ENCODE measurements at places on chromosomes 16 and 17. TPM values are rescaled to one million over a fixed set of nuclear protein-coding genes. Genes with fewer than 3 reads are reported as not detected.

DNA sequence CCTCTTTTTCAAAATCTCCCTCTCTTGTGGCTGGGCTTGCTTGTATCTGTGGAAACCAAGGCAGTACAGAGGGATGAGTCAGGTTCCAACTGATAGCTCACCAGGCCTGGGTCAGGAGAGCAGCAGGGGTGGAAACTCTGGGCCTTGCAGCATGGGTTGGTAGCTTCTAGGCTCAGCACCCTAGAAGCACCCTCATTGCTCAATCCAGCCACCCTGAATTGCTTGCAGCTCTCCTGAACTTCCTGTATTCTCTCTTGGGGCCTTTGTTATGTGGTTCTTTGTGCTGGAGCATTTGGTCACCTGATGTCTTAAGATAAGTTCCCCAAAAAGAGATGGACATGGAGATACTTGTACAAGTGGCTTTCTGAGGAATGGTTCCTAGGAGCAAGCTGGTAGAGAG, 169.4 kb downstream of the IRX5 start:
- DNase-seq: no peak

DNA sequence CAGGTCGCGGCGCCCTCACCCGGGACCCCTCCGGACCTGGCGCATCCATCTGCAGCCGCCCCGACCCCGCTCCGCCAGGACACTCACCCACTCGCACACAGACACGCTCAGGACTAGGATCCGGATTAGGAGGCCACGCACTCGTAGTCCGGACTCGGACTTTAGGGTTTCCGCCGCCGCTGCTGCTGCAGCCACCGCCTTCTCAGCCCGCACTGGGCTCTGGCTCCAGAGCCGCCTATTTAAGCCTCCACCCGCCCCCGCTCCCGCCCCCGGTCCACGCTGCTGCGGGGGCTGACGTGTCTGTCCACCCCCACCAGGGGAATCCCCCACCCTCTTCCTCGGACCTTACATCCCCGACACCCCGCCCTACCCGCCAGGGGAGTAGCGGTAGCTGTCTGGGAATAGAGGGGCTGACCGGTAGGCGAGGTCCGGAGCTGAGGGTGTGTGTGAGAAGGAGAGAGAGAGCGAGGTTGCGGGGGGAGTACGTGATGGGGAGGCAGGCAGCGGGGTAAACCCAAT, at the start of gene RRAD:
Gene RRAD, minus strand, starts transcription at position 214 of the 519 bp plus-strand sequence. CDS start 356 bp downstream, outside the sequence.
- peak; percentile 80 for DNase-seq

GRCh38 chr17:7552621-7553051, 3.8 kb downstream of the TNFSF12 start:
- no peak for DNase-seq

- no peak for DNase-seq
These were observed 8.4 kb upstream of the GAA start for GRCh38 chr17:80092959-80093358.

DNA sequence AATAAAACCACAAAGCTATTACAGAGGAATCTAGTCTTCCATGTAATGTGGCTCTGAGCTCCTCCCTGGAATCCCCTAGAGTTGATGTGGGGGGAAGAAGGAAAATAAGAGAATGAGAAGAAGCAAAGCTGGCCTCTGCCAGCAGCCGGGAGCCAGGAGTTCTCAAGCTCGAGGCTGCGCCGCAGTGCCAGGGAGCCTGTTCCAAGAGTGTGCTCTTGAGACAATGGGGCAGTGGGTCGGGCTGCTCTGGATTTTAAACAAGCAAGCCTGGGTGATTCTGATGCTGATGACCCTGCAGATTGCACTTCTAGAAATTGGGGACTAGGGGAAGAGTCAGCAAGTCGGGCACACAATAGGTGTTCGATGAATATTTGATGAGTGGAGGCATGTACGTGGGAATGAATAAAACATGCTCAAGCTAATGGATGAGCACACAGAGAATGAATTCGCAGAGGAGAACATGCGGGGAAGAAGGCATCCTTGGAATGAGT, 119.9 kb downstream of the CMIP start:
- DNase-seq: no peak

The GP1BA gene
- polyA plus RNA-seq: 0.19 TPM

DNA sequence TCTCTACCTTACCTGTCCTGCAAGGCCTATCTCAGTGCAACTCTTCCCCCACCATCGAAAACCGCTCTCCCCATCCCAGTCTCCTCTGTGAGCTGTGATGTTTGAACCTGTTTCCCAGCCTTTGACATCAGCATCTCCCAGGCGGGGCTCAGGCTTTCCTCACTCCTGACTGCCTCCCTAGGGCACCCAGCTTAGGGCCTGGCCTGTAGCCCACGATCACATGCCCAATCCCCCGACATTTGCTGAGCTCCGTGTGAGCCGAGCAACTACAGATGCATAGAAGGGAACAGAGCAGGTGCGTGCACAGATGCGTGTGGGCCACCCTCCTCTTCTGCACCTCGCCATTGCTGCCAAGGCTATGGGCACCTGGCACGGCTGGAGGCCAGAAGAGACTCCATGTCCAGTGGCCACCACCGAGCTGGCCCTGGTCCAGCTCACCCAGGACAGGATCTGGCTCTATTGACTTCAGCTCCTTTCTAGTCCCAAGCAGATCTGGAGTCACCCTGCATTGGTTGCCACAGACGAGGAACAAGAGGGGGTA, 35.5 kb upstream of the CMIP start:
- DNase-seq: no peak

DNA sequence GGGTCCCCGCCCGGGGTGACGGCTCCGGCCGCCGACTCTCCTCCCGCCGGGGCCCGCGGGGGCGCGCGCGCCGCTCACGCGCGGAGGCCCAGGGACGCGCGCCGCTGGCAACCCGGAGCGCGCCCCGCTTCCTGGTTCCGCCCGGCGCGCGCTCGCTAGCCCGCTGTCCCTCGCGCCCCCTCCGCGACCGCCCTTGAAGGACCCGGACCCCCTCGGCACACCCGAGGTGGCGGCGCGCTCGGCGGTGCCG, at the start of gene STAT5B:
Gene STAT5B, minus strand, starts transcription at position 33 of the 250 bp plus-strand sequence. CDS start 44,264 bp downstream, outside the sequence.
- DNase-seq: peak; percentile 89

The PLEKHG4 gene
- 1.2 TPM for polyA plus RNA-seq

- no peak for DNase-seq
These were observed 79.1 kb downstream of the C17orf67 start for GRCh38 chr17:56754523-56755208.

The MAPK7 gene
- 5.7 TPM for polyA plus RNA-seq

DNA sequence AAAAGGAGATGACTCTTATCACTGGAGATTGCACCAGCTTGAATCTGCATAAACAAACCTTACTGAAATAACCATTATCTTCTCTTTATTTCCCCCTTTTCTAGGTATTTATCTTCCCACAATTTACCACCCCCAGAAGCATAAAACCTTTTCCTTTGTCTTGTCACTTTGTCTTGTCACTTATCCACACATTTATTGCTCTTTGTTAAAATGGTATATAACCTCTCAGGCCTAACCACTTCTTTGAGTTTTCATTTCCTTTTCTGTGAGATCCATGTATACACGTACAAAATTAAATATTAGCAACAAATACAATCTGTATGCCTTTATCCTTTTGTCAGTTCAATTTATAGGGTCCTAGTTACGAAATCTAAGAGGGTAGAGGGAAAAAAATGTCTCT, 122.9 kb downstream of the CACNG3 start:
- no peak for DNase-seq

- no peak for DNase-seq
These were observed 51.2 kb upstream of the TOB1 start for GRCh38 chr17:50917418-50917743.

- DNase-seq: peak; percentile 54
These were observed 43.4 kb upstream of the CRHR1 start for GRCh38 chr17:45740553-45741330.

The SPIRE2 gene
- polyA plus RNA-seq: 0.55 TPM

- DNase-seq: no peak
These were observed 3.0 kb downstream of the ICAM2 start for GRCh38 chr17:64017381-64017980.

GRCh38 chr17:14768923-14769322, 468.0 kb downstream of the HS3ST3B1 start:
- DNase-seq: no peak

- DNase-seq: no peak
These were observed 12.0 kb downstream of the CBFB start for GRCh38 chr16:67040906-67041305.

DNA sequence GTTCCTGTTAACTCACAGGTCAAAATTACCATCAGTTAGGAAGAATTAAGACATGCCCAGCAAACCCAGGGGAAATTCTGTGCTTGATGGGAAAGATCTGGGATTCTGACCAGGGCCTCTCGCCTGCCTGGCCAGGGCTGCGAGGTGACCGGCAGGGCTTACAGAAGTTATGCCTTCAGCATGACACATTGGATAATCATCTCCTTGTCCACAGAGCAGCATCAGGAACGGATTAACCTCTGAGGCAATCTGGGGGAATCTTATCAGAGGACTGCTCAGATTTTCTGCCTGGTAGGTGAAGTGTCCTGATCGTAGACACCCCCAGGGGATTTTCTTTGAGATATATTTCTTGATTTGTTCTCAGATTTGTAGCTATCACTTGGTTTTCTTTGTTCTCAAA, 172.5 kb downstream of the HS3ST3A1 start:
- no peak for DNase-seq

The KRT32 gene
- polyA plus RNA-seq: 0.26 TPM

GRCh38 chr16:78065319-78065718, 34.1 kb upstream of the WWOX start:
- no peak for DNase-seq

DNA sequence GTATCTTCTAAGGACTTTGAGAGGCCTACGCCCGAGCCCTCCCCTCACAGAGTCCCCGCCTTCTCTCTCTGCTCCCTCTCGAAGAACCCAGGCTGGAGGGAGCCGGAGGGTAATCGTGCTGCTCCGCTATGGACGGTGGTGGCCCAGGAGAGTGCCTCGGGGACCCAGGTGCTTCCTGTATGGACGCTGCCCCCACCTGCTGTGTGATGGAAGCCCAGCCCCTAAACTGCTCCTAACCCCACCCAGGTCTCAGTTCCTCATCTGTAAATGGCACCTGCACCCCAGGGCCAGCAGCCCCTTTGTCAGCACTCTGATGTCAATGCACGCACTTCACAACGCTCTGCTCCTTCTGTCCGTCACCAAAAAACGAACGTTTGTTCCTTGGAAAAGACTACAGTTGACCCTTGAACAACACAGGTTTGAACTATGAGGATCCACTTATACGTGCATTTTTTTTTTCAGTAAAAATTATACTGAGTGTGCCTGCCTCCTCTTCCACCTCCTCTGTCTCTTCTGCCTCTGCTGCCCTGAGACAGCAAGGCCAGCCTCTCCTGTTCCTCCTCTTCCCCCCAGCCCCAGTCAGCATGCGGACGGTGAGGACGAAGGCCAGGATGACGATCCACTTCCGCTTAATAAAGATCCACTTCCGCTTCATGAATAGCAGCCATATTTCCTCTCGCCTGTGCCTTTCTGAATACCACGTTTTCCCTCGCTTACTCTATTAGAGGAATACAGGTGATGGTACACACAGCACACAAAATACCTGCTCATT, 118.3 kb downstream of the BANP start:
- no peak for DNase-seq

All from heart left ventricle (tissue), 16 donors.